ENCODE measurements at places on chromosomes 6 and 20.

DNA sequence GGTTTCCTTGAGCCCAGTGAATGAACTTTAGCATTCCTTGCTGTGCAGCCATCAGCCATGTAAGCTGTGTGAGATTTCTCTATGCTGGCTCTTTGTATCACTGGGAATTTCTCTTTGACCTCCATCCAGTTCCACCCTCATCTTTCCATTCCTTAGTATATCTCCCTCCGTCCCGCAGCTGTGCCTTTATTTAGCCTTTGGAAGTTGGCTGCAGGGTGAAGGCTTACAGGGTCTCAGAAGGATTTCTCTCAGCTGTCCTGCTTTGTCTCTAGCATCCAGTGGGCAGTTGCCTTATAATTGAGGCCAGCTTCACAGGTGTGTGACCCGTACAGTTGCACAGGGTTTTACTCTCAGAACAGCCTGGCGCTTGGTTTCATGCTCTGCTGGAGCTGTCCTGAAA is 144.3 kb downstream of the PXDC1 start:
- no peak for DNase-seq

DNA sequence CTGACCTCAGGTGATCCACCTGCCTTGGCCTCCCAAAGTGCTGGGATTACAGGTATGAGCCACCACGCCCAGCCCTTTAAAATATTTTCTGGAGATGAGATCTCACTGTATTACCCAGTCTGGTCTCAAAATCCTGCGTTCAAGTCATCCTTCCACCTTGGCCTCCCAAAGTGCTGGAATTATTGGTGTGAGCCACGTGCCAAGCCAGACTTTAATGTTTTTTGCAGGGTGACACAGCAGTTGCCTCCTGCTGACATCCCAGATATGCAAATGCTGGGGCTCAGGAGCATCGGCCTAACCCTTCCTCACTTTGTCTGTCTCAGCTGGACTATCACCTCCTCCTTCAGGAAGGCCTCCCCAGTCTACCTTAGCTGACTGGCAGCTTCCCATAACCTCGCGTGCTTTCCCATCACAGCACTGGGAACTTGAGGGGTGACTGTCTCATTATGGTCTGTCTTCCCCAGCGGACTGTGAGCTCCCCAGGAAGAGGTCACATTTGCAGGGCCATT is 14.3 kb upstream of the ID1 start:
- no peak for DNase-seq

DNA sequence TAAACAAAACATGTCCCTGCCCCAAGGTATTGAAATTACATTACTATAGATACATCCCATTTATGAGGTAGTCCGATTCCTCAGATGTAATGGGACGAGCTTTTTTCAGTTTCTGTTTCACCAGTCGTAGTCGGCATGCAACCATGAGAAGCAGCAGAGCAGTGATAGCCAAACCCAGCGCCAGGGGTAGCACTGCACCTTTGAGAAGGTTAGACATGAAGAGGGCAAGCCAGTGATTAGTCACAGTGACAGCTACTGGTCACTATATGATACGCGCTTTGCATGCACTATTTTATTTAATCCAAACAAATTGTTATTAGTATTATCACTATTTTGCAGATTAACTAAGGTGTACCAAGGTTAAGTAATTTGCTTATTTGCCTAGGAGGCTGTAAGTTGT is 43.7 kb downstream of the LRP11 start:
- no peak for DNase-seq

DNA sequence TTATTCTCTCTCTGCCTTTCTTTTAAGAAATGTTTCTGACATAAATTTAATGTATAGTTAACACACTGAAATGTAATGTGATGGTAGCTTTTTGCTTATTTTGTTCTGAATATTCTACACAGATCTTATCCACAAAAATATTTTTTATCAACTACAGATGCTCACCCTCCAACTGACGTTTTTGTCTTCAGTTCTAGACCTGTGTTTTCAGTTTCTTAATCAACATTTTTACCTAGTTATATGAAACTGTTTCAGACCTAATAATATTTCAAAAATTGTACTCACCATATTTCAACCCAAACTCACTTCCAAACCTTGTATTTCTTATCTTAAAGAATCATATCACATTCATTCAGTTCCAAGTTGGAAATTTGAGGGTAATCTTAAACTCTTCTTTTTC is 452.8 kb downstream of the RFPL4B start:
- no peak for DNase-seq

DNA sequence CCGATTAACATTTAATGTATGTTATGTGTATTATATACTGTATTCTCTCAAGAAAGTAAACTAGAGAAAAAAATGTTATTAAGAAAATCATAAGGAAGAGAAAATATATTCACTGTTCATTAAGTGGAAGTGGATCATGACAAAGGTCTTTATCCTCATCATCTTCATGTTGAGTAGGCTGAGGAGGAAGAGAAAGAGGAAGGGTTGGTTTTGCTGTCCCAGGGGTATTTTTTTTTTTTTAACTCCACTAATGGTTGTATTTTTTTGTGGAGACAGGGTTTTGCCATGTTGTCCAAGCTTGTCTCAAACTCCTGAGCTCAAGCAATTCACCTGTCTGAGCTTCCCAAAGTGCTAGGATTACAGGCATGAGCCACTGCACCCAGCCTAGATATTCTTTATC is 11.0 kb downstream of the ECT2L start:
- no peak for DNase-seq

- no peak for DNase-seq
Measured at GRCh38 chr20:37904008-37904642, 1.2 kb downstream of the VSTM2L start.

DNA sequence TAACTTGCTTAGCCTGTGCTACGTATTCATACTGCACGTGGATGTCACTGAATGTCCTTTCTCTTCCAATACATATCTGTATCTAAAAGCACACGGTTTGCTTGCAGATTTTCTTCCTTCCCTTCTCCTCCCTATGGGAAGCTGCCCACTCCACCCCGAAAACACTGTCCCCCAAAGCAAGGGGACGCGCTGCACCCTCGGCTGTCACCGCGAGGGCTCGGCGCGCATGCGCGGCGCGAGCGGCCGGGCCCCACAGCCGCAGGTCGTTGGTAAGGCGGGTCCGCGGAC is 659 bp downstream of the TMX4 start:
- DNase-seq = peak; percentile 82

GRCh38 chr20:5781798-5782750 is 31.9 kb downstream of the SHLD1 start:
- DNase-seq = no peak

- no peak for DNase-seq
Measured at GRCh38 chr20:33554914-33555420, 65.1 kb downstream of the CBFA2T2 start.

- no peak for DNase-seq
Measured at GRCh38 chr6:3625149-3625979, 126.1 kb downstream of the PXDC1 start.

DNA sequence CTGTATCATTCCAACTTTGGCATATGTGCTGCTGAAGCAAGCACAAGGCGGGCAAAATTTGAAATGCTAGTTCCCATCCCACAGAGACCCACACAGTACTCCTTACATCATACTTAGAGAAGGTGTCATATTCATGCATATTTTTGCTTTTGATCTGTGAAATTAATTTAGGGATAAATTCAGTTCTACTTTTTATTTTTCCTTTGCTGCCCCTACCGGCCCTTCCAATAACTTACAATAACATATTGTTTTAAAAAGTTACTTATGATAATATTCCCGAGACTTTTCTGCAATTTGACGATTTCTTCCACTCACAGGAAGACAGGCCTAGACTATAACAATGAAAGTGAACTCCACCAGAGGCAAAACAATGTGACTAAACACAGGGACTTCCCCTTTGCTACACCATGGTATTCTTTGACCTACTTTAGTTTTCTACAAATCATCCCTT is 35.0 kb downstream of the SESN1 start:
- no peak for DNase-seq

DNA sequence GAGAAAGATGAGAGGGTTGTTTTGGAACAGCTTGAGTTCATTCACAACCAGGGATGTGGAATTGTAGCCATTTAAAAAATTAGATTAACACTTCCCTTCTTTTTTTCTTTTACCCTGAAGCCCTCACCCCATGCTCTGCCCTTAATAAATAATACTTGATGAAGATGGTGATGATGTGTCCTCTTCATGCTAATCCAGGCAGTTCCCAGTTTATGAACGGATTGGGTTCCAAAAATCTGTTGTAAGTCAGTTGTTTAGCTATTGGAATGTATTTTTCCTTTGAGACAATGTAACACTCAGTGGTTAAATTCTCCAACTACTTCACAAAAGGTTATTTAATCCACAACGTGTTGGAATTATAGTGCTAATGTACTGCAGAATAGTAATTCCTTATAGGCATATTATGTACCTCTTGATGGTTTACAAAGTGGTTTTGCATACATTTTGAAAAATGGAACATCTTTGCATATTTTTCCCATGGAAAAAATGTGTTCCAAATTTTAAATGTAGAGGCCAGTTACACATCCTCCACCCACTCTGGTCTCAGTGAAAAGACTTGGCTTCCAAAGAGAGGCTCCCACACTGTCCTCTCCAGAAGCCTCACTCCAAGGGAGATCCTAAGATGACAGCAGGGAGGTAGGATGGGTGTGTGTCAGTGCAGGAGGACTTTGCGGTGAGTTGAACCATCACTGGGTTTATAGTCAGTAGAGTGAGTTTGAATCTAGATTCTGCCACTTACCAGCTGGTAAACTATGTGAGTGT is 45.8 kb upstream of the CEP162 start:
- DNase-seq = no peak

- no peak for DNase-seq
Measured at GRCh38 chr6:83920017-83920416, 60.5 kb downstream of the CYB5R4 start.

- DNase-seq = no peak
Measured at GRCh38 chr6:54681987-54682386, 164.6 kb upstream of the FAM83B start.

- no peak for DNase-seq
Measured at GRCh38 chr20:55052459-55052858, 577.1 kb downstream of the DOK5 start.

DNA sequence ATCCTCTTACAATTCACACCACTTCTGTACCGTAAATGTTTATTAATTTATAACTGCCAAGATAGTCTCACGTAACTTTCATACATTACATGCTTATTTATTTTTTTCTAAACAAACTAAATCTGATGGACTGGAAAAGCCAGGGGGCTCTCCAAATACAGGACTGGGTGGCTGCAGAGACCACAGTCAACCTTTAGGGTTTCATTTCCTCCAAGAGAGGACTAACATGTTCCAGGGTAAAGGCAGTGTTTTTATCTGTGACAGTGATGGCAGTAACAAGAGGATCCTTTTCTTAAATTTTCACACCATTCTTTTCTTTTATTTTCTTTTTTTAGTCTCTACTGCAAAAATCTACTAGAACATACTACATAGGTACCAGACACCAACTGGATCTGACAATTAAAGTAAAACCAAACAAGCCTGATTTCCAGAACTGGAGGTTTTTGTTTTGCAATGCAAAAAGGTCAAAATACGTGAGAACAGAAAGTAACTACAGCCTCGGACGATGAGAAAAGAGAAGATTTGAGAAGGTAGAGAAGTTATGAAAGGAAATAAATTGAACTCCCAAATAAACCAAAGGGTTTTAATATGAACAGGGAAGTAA is 1.2 kb downstream of the LMBRD1 start:
- DNase-seq = no peak

GRCh38 chr20:33709398-33709797 is 10.7 kb downstream of the PXMP4 start:
- DNase-seq = no peak

- no peak for DNase-seq
Measured at GRCh38 chr6:23319582-23319981, 750.2 kb downstream of the HDGFL1 start.

- DNase-seq = no peak
Measured at GRCh38 chr6:99618649-99619408, 12.2 kb downstream of the PRDM13 start.

DNA sequence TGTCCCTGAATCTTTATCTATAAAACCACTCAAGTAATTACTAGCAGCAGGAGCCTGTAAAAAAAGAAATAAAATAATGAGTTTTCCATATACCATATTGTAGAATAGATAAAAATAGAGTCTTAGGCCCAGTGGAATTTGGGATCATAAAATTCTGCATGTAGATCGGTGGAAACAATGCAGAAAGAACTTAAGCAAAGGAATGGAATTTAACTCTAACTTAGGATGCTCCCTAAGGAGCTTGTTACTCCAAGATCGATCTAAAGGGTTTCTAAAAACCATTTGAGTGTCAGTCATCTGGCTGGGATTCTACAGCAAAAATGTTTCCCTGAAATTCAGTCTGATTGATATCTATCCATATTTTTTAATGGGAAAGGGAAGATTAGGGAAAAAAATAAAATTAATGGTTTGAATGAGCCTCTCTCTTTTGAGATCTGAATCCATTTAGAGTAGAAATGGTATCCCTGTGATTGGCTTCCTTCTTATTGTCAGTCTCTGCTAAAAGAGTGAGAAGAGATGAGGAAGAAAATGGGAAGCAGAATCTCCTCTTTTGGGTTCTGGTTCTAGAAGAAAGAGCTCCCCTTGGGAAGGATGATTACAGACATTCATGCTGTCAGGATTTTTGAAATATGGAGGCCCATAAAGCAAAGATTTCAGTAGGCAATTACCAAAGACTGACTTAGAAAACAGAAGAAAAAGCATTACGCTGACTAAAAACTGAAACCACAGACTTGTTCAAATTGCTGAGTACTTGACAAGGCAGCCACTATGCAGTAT is 564.3 kb upstream of the MARCKS start:
- DNase-seq = no peak

DNA sequence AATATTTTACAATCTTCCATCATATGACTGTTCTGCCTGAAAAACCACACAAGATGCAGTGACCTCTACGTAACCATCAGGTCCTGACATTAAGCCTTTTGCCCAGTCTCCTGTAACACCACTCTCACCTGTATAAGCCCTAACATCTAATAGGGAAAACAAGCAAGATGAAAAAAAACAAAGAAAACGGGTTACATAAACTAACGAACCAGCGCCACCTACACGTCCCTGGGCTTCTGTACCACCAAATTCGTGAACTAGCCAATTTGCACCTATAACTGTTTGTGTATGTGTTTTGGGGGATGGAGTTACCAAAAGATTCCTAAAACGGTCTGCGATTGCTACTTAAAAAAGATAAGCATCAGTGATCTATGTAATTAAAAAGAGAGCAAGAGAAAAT is 70.2 kb downstream of the BLOC1S5 start:
- no peak for DNase-seq

- no peak for DNase-seq
Measured at GRCh38 chr6:79463621-79464050, 73.6 kb downstream of the LCA5 start.

Data from midbrain (tissue), 1 donor.